ENCODE measurements at places on chromosomes 16 and 17.

- DNase-seq = no peak
Measured at GRCh38 chr17:3826191-3826590, 19.9 kb downstream of the NCBP3 start.

GRCh38 chr17:43722269-43722619 is 36.3 kb downstream of the SOST start:
- DNase-seq = no peak

GRCh38 chr16:86911437-86911958 is 333.1 kb downstream of the FOXL1 start:
- no peak for DNase-seq

DNA sequence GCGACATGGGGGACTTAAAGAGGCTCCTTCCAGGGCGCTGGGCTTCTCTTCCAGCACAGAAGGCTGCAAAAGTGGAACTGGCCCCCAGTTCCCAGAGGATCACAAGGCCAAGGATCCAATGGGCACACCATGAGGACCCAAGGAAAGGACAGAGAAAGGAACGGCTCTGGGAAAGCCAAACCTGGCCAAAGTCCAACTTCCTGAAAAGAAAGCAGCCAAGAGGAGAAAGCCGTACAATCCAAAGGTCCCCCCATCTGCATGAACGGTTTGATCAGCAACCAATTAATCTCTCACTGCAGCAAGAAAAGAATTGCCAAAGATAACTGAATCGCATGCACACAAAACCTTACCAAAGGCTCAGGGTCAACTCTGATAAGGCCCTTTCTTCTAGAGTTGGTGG is 19.8 kb upstream of the ICAM2 start:
- no peak for DNase-seq

GRCh38 chr16:89322321-89323119 is 105.0 kb downstream of the ZNF778 start:
- peak; percentile 63 for DNase-seq

GRCh38 chr17:45895969-45896785 is 1.8 kb downstream of the MAPT start:
- DNase-seq = peak; percentile 6

GRCh38 chr16:2385190-2385836 is 43.9 kb upstream of the CCNF start:
- DNase-seq = no peak

DNA sequence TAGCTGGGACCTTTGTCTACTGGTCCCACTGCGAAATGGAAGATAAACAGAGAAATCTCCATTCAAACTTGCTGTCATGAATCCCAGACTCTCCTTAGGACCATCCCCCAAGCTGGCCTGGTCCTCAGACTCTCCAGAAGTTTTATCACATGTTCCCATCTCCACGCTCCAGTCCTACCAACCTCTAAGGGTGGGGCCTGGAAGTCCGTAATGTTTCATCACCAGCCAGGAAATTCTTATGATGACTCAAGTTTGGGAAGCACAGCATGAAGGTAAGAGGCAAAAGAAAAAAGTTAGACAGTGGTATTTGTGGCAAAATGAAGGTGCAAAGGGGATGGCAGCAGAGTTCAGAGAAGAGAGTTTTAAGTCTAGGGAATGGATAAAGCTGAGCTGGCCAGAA is 52.7 kb downstream of the ZNF18 start:
- DNase-seq = no peak

- no peak for DNase-seq
Measured at GRCh38 chr16:27801289-27801945, 251.5 kb downstream of the KATNIP start.

GRCh38 chr16:89373355-89374110 is 116.8 kb downstream of the ANKRD11 start:
- peak; percentile 85 for DNase-seq
